Stimulated activated CD8-positive, alpha-beta memory T cell treated with anti-CD3 and anti-CD28 coated beads, Interleukin-2, amount 100 ng/mL, for 1 hour (primary cell): ENCODE measurements at places on chromosomes 3 and 15.

DNA sequence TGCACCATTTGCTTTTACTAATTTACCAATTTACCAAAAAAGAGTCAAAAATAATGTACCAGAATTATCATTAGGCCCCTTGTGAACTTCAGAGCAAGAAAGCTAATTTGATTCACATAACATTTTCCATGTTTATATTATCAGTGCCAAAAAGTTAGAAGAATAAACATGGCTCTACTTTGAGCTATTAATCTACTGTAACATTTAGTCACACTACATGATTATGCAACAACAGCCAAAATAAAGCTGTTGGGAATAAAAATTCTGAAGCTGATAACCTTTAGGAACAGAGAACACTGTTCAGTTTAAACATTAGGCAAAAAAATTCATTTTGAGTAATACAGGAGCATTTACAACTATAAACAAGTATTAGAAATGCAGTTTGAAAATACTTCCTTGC is 63.6 kb downstream of the PROS1 start:
- DNase-seq, result no peak

- DNase-seq, result no peak
These were observed 41.6 kb upstream of the MRPS22 start for GRCh38 chr3:139302084-139302800.

DNA sequence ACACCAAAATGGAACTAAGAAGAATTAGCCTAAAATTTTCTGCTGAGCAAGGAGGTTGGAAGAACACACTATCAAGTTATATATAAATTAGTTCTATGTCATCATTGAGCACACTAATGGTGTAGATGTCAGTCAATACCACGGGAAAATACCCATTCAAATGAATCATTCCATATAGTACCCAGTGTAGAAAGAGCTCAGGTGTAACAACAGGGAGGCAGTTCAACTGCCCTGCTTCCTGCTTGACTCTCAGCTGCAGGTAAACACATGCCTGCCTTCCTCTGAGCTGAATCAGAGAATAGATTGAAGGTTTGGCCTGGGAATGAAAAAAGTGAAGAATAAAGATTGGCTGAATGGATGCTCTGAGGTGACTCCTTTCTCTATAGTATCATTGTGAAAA is 1088.0 kb downstream of the AGBL1 start:
- no peak for DNase-seq

- DNase-seq, result no peak
These were observed 238.6 kb upstream of the CHRM5 start for GRCh38 chr15:33729653-33730052.

GRCh38 chr3:116020495-116020894 is 397.2 kb downstream of the GAP43 start:
- no peak for DNase-seq
